ENCODE measurements at places on chromosomes 2 and 18.

GRCh38 chr18:24560511-24560981 is 100.1 kb downstream of the HRH4 start:
- no peak for DNase-seq

GRCh38 chr2:61816480-61817355 is 37.1 kb downstream of the FAM161A start:
- DNase-seq, result no peak

DNA sequence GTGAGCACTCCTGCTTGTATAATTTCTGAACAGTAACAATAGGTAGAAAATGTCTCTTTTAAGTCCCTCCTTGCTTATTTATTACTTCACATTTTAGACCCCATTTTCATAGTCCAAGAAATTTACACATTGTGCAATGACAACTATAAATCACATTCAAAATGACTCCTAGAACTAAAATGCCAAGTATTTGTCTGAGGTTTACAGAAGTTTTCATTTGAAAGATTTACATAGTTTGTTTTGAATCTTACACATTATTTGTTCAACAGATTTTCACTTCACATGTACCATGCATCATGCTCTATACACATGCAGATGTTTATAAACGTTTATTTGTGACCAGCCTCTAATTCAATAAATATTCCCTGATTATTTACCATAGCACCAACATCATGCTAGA is 15.7 kb upstream of the TRIB2 start:
- DNase-seq, result no peak

DNA sequence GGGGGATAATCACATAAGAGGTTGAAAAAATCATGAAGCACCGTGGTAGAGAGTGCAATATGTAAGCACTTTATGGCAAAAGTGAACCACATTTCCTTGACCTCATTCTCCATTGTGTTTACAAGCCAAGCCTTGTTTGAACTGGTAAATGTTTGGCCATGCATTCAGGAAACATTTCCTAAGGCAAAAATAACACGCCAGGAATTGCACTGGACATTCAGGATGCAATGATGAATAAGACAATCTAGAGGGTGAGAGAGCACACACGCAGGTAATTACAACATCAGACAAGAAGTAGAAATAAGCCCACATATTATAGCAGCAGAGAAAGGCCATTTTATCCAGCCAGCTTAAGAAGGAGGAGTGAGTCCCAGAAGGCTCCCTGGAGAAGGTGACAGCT is 218.0 kb upstream of the OSR1 start:
- DNase-seq, result peak; percentile 3

DNA sequence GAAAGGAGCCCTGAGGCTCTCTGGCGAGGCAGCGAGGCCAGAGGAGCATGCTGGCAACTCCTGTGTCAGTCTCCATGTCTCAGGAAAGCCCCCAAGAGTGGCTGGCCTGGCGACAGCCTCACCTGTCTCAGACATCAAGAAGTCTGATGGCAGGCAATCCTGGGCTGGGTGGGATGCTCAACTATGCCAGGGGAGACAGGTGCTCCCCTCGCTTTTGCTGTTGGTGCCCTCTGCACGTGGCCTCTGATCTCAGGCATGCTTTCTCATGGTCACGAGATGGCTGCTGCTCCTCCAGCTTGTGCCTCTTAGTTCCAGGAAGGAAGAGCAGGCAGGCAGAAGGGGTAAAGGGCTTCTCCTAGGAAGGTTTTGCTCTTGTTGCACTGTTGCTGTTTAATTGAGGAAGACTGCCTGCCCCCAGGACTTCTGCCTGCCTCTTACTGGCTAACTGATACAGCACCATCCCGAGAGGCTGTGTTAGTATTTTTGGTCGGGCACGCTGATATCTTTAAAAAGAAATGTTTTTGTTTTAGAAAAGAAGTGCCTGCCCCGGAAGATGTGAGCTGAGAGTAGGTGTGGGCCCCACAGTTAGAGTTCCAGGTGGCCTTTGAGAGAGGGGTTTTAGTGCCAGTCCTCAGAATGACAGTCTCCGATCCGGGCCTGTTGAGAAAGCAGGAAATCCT is 344.8 kb upstream of the HS6ST1 start:
- no peak for DNase-seq

- DNase-seq, result no peak
Measured at GRCh38 chr18:3180325-3180724, 39.4 kb downstream of the MYOM1 start.

DNA sequence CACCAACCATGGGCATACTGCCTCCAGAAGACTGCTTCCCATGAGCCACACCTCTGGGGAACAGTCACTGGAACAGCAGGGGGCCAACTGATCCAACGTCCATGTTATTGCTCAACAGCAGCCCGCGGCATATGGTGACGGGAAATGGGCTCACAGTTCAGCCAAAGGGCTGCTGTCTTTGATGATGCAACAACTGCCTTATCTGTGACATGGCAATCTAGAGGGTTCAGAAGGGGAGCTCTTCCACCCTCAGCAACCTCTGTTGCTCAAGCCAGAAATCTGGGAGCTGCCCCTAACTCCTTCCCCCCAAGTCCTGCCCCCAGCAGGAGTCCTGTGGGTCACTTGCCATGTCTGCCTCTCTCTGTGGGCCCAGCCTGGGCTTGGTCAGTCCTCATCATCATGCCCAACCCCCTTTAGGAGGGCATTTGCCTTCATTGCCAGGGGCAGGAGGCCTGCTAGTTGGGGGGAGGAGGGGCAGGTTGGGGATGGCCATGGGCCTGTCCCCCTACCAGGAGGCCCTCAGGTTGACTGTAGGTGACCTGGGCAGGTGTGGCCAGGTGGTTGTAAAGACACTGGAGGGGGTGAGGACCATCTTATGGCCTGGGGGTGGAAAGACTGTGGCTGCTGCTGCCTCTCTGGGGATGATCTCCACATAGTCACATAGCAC is 212.9 kb downstream of the CYP26B1 start:
- DNase-seq, result no peak

DNA sequence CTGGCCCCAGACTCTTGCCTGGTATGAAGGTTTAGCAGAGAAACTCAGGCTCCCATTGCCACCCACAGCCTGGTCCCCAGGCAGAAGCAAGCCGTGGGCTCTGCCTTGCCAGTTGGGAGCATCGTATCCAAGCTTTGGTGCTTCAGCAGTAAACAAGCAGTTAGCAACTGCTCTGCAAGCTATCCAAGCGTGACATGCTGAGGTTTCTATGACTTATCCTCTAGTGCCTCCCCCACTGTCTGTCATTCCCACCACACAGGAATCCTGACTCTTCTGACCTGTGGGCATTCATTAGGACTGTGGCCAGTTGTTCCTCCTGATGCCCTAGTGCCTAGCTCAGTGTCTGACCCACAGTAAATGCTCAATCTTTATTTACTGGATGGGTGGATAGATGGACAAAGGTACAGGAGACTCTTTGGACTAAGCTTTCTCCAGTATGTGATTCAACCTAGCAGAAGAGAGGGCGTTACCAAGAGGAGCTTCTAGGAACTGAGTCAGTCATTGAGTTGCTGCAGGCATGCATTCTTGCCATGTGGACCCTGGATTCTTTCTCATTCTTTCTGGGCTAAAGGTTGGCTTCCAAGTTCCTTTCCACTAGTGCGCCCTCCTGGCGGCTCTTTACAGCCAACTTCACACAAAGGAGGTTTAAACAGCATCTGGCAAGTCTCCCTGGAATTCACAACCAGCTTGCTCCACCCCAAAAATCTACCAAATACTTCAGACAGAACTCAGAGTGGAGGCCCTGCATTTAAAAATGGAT is 40.6 kb upstream of the MRPL19 start:
- no peak for DNase-seq

DNA sequence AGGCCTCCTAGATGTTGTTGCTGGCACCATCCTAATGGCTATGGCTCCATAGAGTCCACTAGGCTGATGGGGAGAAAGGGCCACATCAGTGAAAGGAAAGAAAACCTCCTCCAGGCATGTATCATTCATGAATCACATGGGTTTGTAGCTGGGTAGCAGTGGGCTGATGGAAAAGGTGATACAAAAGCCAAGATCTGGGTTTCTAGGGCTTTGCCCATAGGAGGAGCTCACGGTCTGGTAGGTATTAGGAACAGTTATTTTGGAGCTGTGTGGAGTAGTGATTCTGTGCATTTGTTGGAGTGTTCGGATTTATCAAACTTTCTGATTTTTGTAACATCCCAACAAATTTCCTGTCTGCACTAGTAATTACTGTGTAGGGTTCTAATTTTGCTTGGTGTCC is 259.2 kb downstream of the SLC4A3 start:
- no peak for DNase-seq

GRCh38 chr18:9756271-9756932 is 48.3 kb downstream of the RAB31 start:
- DNase-seq, result no peak

DNA sequence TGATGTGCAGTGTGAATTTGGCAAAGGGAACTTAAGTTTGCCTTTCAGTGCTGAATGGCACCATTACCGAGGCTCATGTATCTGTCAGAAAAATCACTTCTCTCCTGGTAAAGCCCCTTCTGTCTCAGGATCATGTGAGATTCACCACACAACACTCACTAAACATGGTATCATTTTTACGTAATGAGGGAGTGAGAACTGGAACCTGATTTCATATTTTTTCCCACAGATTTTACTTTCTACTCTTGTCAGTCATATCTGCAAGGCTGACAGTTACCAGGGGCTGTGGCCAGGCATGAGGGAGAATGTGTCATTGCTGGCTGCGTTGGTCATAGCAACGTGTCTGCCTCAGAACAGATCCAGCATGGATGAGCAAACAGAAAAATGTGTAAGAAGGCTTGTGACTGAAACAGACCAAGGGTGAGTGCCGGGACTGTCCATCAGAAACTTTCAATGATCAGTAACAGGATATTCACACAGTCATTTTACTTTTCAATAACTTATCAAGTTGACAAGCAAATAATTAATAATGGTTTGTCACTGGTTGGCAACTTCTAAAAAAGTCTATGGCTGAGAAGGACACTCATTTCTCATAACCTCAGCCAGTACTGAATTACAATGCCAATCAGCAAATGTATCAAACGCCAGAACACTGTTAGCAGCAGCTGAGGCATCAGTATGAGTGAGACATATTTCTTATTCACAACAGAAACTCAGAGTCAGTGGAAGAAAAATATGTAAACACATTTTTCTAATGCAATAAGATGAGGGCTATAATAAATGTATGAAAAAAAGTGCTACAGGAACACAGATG is 100.5 kb downstream of the CDC42EP3 start:
- peak; percentile 88 for DNase-seq

- DNase-seq, result no peak
Measured at GRCh38 chr2:142176941-142177340, 46.1 kb upstream of the LRP1B start.

DNA sequence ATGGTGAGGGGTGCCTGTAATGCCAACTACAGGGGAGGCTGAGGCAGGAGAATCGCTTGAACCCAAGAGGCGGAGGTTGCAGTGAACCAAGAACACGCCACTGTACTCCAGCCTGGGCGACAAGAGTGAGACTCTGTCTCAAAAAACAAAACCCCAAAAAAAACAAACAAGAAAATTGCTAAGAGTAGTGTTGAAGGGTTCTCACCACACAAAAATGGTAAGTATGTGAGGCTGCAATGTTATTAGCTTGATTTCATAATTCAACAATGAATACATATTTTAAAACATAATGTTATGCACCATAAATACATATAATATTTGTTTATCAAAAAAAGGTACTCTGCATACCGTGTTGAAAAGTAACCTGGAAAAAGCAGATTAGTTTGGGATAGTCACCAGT is 45.8 kb downstream of the PSMG2 start:
- DNase-seq, result no peak

- DNase-seq, result no peak
Measured at GRCh38 chr2:222538535-222538934, 114.2 kb downstream of the SGPP2 start.

DNA sequence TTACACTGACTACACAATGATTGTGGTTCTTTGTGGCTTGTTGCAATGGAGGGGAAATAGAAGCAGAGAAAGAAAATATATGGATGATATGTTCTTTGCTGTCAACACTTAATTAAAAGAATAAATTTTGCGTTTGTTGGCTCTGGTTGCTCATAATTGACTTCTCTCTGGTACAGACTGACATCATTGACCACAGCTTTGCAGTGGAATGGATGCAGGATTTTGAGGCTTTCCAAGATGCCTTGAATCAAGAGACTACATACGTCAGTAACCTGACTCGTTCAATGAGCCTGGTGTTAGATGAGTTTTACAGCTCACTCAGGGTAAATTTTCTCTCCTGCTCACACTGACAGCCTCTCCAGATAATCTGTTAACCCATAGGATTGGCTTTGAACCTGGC is 9.9 kb downstream of the GPN1 start:
- no peak for DNase-seq

DNA sequence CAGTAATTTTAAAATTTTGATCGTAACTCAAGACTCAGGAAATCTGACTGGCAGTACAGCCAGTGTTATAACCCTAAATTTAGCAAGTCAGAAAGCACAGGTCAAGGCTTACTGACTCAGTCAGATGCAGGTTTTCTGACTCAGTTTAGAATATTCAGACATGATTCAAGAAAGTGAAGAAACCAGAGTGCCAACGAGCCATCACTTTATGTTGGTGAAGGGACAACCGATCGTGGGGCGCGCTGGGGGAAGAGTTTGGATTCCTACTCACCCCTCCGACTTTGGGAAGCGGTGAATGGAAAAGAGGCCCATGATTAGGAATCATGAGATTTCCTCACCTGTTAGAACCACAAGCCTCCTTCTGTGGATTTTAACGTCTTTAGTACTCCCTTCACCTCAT is 998 bp downstream of the RNF149 start:
- no peak for DNase-seq

DNA sequence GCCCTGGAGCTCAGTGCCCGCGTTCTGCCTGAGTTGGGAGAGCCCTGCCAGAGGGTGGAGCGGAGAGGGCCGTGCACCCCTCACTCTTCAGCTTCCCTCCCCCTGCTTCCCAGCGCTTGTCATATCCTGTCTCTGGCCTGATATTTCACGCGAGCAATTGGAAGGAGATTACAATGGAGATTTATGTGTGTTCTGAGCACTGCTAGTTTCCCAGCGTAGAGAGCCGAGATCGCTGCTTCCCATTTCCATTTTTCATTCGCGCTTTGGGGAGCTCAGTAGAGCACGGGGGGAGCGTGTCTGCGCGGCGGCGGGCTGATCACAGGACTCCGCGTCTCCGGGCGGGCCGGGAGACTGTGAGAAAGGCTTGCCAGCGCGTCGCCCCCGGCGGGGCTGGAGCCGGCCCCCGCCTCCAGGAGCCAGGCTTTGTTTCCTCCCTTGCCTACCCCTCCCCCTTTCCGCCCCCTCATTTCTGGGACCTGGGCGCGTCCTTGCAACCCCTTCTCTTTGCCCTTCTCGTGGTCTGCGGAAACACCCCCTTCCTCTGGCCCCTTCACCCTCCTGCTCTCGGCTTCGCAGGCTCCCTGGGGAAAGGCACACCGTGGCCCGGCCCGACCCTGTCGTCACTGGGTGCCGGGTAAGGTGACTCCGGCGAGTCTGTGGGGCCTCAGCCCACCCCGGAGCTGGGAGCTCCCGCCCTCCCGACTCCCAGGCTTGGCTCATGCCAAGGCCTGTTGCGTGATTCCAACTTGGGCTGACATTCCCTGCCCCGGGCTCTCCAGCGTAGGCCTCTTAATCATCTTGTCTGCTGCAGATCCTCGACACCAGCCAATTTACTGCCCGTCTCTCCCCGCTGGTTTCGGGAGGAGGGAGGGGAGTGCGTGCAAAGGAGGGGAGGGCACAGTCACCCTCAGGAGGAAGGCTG is 5.8 kb downstream of the DLX2 start:
- DNase-seq, result peak; percentile 58
